ENCODE measurements at places on chromosomes 4 and X. TPM values are rescaled to one million over a fixed set of nuclear protein-coding genes. Genes with fewer than 3 reads are reported as not detected.
A peak's percentile ranks its signal among the peaks of the same experiment; 100 is the strongest.

CFAP47 gene
- under 0.01 TPM for total RNA-seq

DNA sequence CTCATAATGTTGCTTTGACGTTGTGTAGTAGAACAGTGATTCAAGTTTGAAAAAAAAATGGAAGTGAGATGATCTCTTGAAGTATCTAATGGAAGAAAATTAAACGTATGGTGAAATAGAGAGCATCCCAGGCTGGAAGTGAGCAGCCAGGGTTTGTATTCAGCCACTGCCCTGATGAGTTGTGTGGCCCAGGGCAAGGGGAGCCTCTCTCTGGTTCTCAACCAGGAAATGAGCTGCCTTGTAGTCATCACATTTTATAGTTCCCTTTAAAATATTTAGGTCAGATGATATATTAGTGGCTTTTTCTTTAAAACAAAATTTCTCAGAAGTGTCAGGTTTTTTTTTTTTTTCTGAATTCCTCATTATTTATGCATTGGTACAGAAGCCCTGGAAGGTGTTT is 150.3 kb downstream of the GPAT3 start:
- DNase-seq, result no peak
- H3K4me1 ChIP-seq, result no peaks in the 10 kb centered on the region
- no peak overlapping the region for H3K27ac ChIP-seq
- H3K27me3 ChIP-seq, result no peaks in the 10 kb centered on the region
- H3K4me3 ChIP-seq, result no peak overlapping the region

DNA sequence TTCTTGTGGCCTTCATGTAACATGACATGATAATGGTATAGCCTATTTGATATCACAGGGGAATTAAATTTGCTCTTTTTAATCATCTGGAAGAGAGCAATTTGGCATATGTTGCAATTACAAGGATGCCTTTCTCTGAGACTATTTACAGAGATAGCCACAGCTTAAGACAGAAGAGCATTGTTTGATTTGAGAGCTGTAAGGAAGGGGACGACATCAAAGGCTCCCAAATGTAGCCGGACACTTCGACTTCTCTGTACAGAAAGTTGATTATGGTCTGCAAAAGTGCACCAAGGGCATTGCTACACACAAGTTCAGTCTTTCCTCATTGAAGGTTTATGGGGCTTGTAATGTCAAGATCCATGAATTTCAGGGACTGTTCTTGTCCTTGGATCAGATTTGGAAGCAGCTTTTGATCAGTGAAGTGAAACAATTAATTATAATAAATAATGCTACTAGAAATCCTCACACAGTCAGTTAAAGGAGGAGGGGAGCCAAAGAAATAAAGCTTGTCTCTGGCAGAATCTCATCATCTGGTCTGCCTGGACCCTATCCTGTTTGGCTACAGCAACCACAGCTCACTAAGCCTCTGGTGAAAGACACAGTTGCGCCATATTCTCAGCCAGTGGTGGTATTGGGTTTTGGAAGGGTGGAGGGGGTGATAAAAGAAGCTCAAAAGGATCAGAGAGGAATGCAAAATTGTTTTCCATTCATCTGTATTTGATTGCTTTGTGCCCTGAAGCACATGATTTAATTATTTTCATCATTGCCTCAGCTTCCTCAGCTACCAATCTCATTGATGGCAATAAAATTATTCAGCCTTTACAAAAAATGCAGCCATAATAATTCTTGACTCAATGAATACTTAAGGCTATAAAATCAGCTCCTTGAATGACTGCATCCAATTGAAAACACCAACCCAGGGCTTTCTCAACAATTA is 654.3 kb upstream of the LCORL start:
- H3K36me3 ChIP-seq, result no peaks in the 10 kb centered on the region
- H3K27me3 ChIP-seq, result no peaks in the 10 kb centered on the region
- no peak overlapping the region for H3K4me3 ChIP-seq
- H3K4me1 ChIP-seq, result no peaks in the 10 kb centered on the region
- DNase-seq, result no peak
- H3K27ac ChIP-seq, result no peak overlapping the region

ATP1B4 gene
- 298 TPM for total RNA-seq

FAM149A gene
- 9.4 TPM for total RNA-seq

- no peak for DNase-seq
- H3K36me3 ChIP-seq, result no peaks in the 10 kb centered on the region
- H3K27ac ChIP-seq, result no peak overlapping the region
- peaks cover 6% of the 10 kb centered on the region for H3K4me1 ChIP-seq
- no peak overlapping the region for H3K4me3 ChIP-seq
- H3K27me3 ChIP-seq, result no peaks in the 10 kb centered on the region
Observed at GRCh38 chr4:48645225-48645794, 134.8 kb downstream of the FRYL start.

- no peak overlapping the region for H3K27ac ChIP-seq
- DNase-seq, result no peak
- peaks cover 16% of the 10 kb centered on the region for H3K27me3 ChIP-seq
- H3K4me3 ChIP-seq, result no peak overlapping the region
- H3K4me1 ChIP-seq, result peaks cover 16% of the 10 kb centered on the region
- no peaks in the 10 kb centered on the region for H3K36me3 ChIP-seq
Observed at GRCh38 chr4:1542516-1543320, 136.5 kb upstream of the NKX1-1 start.

GRCh38 chr4:6349896-6350603 is 80.4 kb downstream of the WFS1 start:
- peaks cover 21% of the 10 kb centered on the region for H3K27me3 ChIP-seq
- no peaks in the 10 kb centered on the region for H3K4me1 ChIP-seq
- H3K27ac ChIP-seq, result no peak overlapping the region
- DNase-seq, result peak; percentile 51
- no peaks in the 10 kb centered on the region for H3K36me3 ChIP-seq

Data from muscle of leg (tissue), 16 donors.